ENCODE measurements at places on chromosomes 5 and 9.

DNA sequence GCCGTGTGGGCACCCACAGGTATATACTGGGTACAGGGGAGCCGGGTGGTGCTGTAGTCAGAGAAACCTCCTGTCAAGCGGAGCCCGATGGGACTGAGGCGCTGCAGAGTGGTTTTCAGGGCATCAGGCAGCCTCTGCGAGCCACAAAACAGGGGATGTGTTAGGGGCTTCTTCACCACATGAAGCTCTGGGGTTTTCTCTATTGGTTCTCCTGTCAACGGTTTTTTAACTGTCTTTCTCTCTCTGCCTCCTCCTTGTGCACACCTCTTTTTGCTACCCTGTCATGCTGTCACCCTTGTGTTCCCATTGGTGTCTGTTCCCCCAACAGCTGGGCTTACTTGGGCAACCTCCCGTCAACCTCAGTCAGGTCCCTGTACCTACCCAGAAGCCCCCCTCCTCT lies 19.9 kb downstream of the RALGPS1 start:
- DNase-seq = no peak

DNA sequence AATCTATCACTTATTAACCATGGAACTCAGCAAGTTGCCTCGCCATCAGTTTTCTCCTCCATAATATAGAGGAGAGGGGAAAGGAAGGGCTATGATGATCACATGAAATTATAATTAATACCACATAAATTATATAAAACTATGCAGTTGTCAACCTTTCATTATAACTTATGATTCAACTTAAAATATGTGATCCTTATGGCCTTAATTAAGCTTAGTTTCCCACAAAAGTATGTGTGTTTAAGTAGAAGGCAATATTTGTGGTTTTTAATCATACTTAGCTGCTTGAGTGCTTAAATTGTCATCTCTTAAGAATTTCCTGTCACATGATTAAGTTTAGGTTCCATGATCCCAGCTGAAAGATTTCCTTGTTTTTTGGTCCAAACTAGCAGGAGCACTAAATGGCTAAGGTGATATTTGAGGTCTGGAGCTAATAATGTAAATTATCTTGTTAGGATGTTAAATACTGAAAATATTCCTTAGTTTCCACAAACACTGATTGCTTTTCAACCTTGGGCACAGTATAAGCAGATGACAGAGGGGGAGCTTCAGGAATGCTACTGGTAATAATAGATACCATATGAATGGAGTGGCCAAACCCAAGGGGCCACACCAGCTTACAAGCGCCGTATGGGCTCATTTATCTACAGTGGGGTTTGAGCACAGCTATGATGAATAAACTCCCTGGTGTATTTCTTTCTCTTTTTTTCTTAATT lies 26.4 kb upstream of the F2R start:
- no peak for DNase-seq

- no peak for DNase-seq
These were observed 928 bp downstream of the HACD4 start for GRCh38 chr9:21030389-21031035.

- no peak for DNase-seq
These were observed 1266.2 kb upstream of the CDH18 start for GRCh38 chr5:21254161-21254560.

DNA sequence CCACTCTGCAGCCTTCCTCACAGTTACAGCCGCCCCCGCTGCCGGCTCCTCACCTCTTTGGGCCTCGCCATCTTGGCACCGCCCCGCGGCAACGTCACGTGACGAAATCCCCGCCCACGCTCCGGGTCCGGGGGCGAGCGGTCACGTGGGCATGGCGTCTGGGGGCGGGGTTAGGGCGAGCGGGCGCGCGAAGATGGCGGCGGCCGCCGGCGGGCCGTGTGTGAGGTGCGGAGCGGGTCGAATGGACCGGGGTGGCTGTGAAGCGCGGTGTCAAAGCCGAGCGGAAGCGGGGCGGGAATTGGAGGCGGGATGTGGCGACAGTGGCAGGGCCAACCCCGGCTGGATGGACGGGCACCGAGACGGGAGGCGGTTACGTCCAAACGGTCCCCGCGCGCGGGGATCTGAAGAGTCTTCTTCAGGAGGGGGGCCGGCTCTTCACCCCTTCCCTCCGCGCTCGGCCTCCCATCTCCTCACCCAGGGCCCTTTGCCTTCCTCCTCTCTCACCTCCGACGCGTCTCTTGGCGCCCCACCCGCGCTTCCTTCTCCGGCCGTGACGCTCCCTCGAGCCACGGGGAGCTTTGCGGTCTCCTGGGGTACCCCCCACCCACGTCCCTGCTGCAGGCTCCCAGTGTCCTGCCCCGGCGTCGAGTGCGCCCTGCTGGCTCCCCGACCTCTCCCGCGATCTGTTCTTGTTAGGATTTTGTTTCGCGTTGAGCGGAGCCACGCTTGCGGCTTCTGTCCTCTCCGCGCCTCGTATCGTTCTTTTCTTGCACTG lies at the start of the genes DOLK and NUP188:
TSS of gene DOLK (minus strand) at position 77 of the 775 bp plus-strand sequence. CDS start 300 bp downstream, outside the sequence.
TSS of gene NUP188 (plus strand) at position 173 of the 775 bp plus-strand sequence. CDS start at position 194, 21 bp downstream.
- peak; percentile 95 for DNase-seq

DNA sequence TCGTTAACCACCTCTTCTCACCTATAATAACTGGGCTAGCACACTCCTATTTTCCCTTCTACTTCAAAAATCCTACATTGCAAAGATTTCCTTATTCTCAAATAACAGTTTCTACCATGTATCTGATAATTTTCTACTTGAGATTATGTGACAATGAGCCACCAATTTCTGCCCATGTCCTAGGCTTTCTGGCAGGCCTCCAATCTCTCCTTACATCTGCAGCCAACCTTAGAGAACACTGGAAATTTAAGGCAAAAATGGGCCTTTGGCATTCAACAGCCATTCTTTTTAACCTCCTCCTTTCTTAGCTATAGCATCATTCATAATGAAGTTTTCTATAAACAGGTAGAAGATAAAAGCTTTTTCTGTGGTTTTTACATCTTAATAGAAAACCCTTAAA lies 225.1 kb downstream of the ARRDC3 start:
- no peak for DNase-seq

DNA sequence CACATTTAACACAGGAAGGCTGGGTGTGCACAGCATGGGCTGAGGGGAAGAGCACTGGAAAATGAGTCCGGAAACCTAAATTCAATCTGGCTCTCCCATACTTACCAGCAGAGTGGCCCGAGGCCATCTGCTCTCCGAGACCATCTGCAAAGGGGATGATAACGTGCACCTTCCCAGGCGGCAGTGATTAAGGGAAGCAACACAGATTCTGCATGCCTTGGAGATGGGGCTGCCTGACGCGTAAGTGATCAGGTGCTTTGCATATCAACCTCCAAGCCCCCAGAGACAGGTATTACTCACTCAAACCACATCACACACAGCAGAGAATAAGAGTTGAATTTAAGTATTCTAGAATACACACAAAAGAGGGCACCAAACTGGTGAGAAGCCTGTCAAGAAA lies 9.1 kb downstream of the EPB41L4B start:
- DNase-seq = no peak

- DNase-seq = no peak
These were observed 317.1 kb downstream of the ASTN2 start for GRCh38 chr9:117097761-117098160.

DNA sequence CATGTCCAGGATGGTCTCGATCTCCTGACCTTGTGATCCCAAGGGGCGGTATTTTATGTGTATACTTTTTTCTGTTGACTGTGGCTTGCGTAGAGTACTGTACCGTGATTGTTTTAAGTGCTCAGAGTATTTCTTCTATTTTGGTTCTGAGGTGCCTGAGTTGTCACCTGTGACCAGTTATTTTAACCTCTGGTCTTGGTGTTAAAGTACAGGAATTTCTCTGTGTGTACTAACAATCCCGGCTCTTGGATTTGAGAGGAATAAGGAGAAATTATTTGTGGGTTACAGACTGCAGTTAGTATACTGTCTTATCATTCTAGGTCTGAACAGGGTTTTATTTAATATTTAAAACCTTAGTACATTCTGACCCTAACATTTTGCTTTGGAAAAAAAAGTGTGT lies 2.0 kb downstream of the ANKHD1 start:
- DNase-seq = peak; percentile 20

DNA sequence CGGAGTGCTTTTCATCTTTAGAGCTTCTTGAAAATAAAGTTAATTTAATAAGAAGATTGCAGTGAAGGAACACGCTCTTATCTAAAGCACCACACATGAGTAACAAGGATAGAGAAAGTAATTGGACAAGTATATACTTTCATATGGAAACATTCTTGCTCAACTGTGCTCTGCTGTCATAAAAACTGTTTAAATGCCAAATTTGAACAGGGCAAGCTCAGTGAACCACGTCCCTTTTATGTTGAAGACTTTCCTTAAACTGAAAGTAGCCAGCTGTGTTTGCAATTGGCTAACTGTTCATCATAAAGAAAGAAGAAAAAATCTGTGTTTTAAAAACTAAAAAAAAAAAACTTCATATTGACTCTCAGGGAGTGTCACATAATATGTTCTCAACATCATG lies 1610.7 kb upstream of the C9orf72 start:
- DNase-seq = no peak

Data from erythroblast (primary cell).